ENCODE measurements at places on chromosomes 5 and 9. TPM values are rescaled to one million over a fixed set of nuclear protein-coding genes. Genes with fewer than 3 reads are reported as not detected.

The SNCAIP gene
- total RNA-seq, result 10.5 TPM

The NOTCH1 gene
- 60.9 TPM for total RNA-seq

The GABRA1 gene
- 17.3 TPM for total RNA-seq

The LIX1 gene
- total RNA-seq, result 0.26 TPM

The GPR150 gene
- not detected for total RNA-seq

The SLC6A7 gene
- total RNA-seq, result 0.07 TPM

The TRIP13 gene
- 34.5 TPM for total RNA-seq

The ZNF883 gene
- total RNA-seq, result 20.2 TPM

The MSMP gene
- not detected for total RNA-seq

The PRUNE2 gene
- 13.2 TPM for total RNA-seq

The PAEP gene
- total RNA-seq, result not detected

The GDF9 gene
- total RNA-seq, result not detected

The VCAN gene
- 393 TPM for total RNA-seq

The KIF4B gene
- total RNA-seq, result 0.08 TPM

The KLF4 gene
- total RNA-seq, result 3.1 TPM

The WDR38 gene
- not detected for total RNA-seq

The HK3 gene
- total RNA-seq, result not detected

The SPINK1 gene
- total RNA-seq, result 0.48 TPM

The FOXD4 gene
- not detected for total RNA-seq

The PBX3 gene
- 45.1 TPM for total RNA-seq

The SHOC1 gene
- not detected for total RNA-seq

The RNF183 gene
- not detected for total RNA-seq

The ENHO gene
- 12.2 TPM for total RNA-seq

The RANBP17 gene
- 16.2 TPM for total RNA-seq

The RNF14 gene
- 19.6 TPM for total RNA-seq

The FOXD1 gene
- total RNA-seq, result 0.73 TPM

The PCDHGA3 gene
- total RNA-seq, result 0.39 TPM
